Substantia nigra (tissue), 51 donors: ENCODE measurements at places on chromosomes 16 and 17.

DNA sequence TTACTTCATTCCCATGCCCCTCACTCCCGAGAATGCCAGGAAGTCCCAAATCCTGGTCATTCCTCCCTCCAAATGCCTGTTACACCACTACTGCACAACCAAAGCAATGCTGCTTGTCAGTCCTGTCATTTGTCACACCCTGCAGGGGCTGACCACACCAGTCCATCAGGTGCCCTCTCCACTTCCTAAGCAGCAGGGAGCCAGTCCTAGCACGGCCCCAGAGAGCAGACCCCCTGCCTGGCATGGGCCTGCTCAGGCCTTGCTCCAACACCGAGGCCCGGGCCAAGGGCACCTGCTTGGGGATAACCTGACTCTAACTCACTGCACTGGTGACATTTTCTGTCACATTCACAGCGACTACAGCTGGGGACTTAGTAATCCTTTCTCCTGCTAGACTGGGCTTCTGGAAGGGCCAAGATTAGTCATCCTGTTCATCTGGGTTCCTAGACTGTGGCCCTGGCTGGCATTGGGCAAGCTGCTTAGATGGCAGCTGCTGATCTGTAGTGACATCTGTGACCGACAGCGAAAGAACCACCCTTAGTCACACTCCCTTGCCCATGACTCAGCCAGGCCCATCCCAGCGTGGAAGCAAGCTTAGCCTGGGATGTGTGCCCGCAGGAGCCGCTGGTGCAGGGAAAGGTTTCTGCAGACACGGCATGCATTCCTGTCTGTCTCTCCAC is 5.4 kb downstream of the ALYREF start:
- no peak for DNase-seq

- no peak for DNase-seq
Observed at GRCh38 chr16:57409065-57409464, 4.5 kb downstream of the CCL17 start.

DNA sequence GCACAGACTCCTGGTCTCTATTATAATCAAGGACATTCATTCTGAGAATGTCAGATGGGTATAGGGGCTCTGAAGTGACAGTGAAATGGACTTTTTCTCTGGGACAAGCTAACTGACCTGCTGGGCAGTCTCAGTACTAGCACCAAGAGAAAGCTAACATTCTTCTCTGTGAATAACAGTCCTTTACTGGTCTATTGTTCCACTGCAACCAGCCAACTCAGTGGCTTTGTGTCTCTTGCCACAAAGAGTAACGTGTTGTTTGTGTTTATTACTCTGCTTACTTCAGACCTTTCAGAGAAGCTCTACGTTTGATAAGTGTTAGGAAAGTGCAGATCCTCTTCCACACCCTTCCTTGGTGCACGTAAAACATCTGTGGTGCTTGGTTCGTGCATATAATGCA is 61.5 kb upstream of the BCAR1 start:
- DNase-seq, result no peak

DNA sequence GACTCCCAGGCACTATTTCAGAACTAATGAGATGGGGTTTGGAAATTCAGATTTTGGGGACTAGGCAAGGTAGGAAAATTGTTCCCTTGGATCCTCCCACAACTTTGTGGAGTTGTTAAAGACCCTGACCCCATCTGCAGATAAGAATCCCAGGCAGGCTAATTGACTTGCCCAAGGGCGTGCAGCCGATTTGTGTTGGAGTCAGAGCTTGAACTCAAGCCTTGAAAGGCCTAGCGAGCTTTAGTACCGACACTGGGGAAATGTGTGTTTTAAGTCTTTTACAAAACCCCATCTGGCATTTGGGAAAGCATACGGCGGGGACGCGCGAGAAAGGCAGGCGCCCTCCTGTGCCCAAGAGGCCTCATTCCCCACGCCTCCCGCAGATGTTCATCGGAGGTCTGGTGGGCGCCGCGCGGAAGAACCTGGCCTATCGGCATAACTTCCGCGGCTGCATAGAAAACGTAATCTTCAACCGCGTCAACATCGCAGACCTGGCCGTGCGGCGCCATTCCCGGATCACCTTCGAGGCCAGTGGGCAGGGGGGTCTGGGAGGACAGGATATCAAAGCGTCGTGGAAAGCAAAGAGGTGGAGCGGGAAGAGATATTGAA is 4.3 kb downstream of the CNTNAP1 start:
- no peak for DNase-seq

DNA sequence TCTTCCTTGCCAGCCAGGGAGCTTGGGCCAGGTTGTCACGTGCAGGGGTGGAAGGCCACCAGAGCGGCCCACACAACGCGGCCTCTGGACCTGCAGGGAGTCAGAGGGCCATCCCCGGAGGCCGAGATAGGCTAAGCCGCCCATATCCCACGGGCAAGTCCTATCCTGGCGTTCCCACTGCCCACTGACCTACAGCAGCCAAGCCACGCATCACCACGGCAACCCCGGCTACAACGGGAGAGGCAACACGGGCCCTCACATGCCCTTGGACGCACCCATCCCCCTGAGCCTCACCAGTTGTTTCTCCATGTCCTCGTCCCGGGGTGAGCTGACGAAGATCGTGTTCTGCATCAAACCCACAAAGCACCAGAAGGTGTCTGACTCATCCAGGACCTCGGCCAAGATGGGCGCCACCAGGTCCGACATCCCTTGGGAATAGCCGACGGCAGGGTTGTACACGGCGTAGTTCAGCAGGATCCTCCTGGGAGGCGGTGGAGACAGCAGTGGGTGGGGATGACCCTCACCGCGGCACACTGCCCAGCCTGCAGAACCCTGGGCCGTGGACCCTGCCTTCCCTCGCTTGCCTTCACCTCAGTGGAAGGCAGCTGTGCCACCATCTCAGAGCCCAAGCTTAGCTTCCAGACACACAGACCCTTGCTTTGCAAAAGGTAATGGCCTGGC is 88.2 kb downstream of the TBC1D16 start:
- DNase-seq, result no peak

DNA sequence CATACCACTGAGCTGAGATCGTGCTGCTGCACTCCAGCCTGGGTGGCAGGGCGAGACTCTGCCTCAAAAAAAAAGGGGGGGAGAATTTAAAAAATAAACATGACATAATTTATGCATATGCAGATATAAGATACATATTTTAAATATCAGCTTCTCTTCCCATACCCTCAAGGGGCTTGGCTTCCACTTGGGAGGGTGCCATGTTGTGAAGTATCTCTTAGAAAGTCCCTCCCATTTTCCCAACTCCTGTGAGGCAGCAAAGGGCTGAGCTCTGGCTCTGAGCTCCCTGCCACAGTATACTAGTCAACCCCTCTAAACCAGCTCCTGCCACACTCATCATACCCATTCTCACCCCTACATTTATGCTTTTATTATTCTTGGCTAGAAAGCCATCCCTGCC is 39.4 kb downstream of the MYH11 start:
- DNase-seq, result no peak

GRCh38 chr17:81621494-81622130 is 15.3 kb downstream of the NPLOC4 start:
- no peak for DNase-seq

DNA sequence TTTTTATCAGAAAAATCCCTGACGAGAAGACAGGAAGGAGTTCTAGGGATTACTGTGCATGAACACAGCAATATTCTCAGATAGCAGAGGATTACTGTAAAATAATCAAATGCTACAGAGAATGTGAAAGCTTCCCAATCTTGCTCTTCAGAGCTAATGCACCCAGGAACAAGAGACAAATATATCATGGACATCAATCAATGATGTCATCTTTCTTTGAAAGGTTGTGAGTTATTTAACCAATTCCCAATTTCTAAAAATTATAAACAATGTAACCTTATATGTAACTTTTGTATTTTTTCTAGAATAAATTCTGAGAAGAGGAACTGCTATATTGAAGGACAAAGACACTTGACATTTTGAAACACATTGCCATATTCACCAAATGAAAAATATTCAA is 46.5 kb downstream of the BRD7 start:
- DNase-seq, result no peak

- no peak for DNase-seq
Observed at GRCh38 chr16:12590409-12590808, 213.3 kb downstream of the CPPED1 start.

- DNase-seq, result no peak
Observed at GRCh38 chr16:12094537-12095265, 118.2 kb downstream of the SNX29 start.

- DNase-seq, result no peak
Observed at GRCh38 chr16:8589900-8590688, at the start of gene TMEM114. Gene TMEM114, minus strand, starts transcription at chr16:8590511. Its CDS starts 673 bp downstream, at chr16:8589838.

- DNase-seq, result no peak
Observed at GRCh38 chr16:16038950-16039349, 89.5 kb downstream of the ABCC1 start.

DNA sequence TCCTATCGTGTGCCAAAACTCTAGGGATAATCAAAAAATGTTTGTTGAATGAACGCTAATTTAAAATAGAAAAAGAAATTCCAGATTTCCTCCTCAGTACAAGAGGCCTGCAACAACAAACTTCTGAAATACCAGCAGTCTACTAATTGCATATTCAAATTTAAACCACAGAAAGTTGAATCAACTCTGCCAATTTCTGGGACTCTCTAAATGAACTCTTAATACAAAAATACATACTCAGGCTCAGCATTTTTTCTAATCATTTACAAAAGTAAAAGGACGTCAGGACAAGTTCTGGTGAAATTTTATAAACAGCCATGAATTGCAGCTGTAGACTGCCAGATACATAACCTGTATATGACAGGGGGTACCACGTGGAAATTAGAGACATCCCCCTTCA is 49.0 kb downstream of the KANSL1 start:
- no peak for DNase-seq

DNA sequence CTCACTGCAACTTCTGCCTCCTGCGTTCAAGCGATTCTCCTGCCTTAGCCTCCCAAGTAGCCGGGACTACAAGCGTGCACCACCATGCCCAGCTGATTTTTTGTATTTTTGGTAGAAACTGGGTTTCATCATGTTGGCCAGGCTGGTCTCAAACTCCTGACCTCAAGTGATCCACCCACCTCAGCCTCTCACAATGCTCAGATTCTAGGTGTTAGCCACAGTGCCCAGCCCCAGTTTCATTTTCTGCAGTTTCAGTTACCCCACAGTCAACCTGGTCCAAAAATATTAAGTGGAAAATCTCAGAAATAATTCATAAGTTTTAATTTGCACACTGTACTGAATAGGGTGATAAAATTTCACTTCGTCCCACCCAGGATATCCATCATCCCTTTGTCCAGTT is 28.7 kb downstream of the KNOP1 start:
- no peak for DNase-seq

DNA sequence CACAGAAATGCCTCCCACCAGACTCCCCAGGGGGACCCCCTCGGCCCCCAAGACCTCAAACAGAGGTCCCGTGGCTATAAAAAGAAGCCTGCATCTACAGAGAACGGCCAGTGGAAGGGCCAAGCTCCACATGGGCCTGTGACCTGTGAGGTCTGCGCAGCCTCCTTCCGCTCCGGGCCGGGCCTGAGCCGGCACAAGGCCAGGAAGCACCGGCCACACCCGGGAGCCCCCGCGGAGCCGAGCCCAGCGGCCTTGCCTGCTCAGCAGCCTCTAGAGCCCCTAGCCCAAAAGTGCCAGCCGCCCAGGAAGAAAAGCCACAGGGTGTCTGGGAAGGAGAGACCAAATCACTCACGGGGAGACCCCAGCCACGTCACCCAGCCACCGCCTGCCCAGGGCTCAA is 18.3 kb upstream of the ZFPM1 start:
- no peak for DNase-seq

DNA sequence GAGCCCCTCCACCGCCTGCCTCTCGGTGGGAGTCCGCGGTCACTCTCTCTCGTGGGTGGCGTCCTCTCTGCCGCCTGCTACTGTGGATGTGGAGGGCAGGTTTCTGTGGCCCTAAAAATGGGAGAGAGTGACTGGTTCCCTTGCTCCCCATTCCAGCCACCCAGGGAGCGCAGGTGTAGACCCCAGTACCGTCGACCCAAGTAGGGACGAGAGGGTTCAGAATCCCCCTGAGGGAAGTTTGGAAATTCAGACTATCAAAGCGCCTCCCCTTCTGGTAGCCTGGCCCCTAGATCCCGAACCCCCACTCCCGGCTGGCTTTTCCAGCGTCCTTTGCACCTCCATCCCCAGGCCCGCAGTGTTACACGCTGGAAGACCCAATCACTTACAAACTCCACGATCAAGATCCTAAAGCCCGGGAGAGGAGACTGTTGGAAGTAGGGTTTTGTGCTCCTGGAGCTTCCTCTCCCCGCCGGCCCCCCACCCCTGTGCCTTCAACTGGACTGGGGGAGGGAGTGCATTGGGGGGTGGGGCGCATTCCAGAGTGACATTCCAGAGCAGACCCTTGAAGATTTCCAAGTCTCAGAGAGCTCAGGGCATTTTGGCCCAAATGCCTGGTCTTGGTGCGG is 991 bp downstream of the GPRC5C start:
- no peak for DNase-seq

DNA sequence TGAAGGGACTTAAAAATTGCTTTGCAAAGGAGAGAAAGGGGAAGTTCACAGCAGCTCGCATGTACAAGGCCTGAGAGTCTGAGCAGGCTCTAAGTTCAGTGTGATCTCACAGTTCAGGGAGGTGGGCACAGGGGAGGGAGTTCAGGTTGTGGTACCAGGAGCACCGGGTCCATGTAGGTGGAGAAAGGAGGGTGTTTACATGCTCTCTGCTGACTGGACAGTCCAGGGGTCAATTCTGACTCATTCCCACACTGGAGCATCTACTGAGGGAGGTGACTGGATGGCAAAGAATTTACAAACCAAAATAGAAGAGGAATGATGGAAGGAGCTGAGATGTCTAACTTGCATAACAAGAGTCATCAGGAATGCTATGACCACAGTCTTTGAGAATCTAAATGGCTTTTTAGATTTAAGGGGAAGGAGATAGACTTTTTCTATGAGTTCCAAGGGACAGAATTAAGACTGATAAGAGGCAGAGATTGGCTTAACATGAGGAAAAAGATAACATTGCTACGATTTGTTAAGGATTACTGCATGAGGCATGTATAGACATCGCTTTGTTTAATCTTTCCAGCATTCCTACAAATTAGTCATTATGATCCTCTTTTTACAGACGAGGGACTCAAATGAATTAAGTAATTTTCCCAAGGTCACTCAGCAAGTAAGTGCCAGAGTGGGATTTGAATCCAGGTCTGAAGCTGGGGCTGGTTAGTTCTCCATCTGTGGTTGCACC is 29.9 kb downstream of the MIS12 start:
- no peak for DNase-seq

DNA sequence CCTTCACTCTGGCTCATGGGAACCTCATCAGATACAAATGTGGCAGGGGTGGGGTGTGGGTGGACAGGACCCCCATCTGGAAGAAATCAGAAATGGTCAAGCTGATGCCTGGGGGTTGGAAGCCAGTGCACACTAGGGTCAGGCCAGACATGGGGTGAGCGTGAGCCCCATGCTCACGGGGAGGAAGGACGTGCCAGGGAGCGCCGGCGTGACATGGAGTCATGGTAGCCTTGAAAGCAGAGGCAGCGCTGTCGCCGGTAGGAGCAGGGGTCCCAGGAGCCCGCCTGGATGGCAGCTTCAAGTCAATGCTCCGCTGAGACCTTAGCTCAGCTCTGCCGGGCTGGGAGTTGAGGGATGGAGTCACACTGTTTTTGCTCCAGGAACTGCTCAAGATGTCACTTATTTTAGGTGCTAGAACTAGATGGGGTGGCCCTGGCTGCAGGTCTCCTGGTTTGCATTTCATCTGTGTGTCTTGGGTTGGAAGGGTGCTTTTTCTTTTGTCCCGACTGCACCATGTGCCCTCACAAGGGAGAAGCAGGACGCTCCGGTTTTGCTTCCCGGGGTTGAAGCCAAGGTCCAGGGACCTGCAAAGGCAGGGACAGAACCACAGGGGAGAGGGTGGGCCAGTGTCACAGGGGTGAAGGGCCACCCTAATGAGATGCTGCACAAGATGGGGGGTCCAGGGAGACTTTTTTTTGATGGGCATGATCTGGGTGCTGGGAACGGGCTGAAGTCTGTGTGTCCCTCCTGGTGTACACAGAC is 51.4 kb downstream of the USP22 start:
- DNase-seq, result no peak
